GM20000 (cell line): ENCODE measurements at places on chromosomes 2 and 18.

GRCh38 chr2:187552828-187553681 is 1.2 kb downstream of the TFPI start:
- DNase-seq, result no peak

DNA sequence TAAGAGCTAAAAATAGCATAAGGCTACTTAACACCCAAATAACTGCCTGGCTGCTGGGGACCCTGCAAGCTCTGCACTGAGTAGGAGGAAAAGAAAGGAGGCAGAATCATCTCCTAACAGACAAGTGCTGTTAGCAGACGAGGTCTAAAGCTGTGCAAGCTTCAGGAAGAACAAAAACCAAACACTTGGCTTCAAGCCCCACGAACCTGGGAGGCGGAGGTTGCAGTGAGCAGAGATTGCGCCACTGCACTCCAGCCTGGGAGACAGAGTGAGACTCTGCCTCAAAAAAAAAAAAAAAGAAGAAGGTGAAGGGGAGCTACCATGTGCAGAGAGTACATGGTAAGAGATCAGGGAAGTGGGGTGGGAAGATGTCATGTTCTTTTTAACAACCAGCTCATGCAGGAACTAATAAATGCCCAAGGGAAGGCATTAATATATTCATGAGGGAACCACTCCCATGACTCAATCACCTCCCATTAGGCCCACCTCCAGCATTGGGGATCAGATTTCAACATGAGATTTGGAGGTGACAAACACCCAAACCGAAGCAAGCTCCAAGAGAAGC is 28.8 kb upstream of the INO80C start:
- no peak for DNase-seq

DNA sequence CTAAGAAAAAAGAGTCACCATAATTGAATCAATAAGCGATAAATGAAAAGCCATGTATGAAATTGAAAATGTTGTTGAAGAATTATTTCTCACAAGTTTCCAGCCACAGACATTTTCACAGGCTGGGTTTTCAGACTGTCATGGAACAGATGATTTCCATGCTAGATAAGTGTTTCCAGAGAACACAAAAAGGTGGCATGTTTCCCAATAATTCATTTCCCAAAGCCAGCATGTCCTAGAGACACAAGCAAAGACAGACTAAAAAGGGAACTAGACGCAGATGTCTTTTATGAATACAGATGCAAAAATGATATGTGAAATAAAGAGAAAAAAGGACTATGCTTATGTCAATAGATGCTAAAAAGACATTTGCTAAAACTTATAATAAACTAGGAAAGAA is 255.1 kb downstream of the EIPR1 start:
- DNase-seq, result no peak

DNA sequence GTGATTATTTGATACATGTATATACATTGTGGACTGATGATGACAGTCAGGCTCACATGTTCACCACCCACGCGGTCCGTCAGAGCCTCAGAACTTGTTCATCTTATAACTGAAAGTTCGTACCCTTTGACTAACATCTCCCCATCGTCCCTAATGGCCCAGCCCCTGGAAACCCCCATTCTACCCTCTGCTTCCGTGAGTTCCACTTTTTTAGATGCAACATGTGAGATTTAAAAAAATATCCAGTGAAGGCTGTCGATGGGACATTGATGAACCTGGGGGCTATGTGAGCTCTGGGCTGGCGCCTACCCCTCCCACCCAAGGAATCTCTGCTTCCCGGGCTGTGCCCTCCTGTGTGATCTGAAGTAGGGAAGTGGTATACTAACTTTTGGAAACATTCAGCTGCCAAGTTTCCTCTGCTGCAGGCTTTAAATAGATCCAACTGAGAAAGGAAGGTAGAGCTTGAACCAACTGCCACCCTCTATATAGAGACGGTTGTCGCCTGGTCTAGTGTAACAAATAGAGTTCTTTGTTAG is 163.8 kb downstream of the FAM210A start:
- peak; percentile 82 for DNase-seq

DNA sequence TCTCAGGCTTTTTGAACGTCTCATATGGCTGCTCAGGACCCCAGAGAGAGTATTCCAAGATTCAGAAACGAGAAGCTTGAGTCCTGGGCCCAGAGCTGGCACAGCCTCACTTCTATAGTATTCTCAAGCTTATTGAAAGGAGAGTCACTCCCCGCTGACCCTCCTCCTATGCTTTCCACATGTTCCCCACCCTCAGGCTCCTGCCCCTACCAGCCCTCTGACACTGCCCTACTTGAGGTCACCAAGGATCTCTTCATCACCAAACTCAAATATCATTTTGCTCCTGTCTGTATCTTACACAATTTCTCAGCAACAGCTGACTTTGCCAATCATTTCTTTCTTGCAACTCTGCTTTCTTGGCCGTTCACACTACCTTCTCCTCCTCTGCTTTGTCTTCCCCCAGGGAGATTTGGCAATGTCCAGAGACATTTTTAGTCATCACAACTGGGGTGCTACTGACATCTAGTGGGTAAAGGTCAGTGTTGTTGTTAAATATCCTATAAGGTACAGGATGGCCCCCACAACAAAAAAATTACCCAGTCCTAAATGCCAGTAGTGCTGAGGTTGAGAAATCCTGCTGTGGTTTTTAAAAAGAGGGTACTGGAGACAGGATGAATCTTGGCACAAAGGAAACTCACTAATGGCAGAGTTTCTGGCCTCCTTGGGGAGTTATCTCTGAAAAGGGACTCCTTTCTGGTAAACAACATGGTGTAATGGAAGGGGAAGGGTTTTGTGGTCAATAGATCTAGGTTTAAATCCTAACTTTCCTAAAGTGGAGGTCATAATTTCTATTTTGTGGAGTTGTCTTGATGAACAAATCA is 26.9 kb upstream of the INSIG2 start:
- DNase-seq, result peak; percentile 41

GRCh38 chr2:240060977-240061591 is 7.8 kb upstream of the OR6B3 start:
- DNase-seq, result peak; percentile 54

GRCh38 chr2:55518841-55519165 is 715 bp upstream of the CFAP36 start:
- peak; percentile 25 for DNase-seq

DNA sequence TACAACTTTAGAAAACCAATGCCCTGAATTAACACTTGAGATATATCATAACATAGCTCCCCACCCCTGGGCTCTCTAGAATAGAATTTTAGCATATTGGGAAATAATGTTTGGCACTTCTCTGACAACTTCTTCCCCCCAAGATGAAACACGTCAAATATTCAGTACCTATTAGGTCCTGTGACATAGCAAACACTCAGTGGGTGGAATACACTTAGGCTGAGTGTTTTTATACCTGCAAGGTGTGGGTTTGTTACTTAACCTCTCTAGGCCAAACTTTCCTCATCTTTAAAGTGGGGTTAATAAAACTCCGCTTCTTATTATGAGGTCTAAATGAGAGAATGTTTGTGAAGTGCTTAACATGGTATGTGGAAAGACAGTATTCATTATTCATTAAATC is 56.1 kb downstream of the LAMA3 start:
- DNase-seq, result no peak

DNA sequence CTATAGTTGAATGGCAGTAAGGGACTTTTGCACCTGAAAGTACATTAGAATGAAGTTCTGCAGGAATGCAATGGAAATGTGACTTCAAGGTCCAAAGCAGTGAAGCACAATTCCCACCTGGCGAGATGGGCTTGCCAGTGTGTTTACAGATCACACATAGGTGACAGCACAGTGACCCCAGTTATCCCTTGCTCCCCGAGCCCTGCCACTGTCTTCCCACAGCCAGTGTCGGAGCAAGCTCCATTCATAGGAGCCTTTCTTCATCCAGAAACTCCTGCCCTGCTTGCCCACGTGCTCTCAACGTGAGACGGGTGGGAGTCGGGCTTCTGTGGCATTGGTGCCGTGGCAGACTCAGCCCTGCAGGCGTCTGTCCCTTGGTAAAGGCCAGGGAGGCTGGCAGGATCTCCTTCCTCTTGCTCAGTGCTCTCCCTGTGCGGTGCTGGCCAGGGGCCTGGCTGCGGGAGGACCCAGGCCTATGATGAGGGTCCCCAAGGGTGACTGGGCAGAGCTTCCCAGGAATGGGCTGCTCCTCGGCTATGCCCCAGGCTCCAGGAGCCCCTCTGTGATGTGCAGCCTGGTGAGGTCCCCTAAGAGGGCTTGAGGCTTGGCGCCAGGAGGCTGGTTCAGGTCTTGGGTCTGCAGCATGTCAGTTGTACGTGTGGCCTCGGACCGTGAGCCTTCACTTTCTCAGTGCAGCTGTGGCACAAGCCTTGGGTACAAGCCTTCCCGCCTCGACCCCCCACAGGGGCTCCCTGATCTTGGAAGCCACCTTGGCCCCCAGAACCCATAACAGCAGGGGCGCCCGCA is 40.2 kb downstream of the SNED1 start:
- no peak for DNase-seq

GRCh38 chr2:105604938-105605337 is 139.8 kb upstream of the NCK2 start:
- no peak for DNase-seq

GRCh38 chr2:12834239-12834638 is 117.5 kb downstream of the TRIB2 start:
- DNase-seq, result no peak

DNA sequence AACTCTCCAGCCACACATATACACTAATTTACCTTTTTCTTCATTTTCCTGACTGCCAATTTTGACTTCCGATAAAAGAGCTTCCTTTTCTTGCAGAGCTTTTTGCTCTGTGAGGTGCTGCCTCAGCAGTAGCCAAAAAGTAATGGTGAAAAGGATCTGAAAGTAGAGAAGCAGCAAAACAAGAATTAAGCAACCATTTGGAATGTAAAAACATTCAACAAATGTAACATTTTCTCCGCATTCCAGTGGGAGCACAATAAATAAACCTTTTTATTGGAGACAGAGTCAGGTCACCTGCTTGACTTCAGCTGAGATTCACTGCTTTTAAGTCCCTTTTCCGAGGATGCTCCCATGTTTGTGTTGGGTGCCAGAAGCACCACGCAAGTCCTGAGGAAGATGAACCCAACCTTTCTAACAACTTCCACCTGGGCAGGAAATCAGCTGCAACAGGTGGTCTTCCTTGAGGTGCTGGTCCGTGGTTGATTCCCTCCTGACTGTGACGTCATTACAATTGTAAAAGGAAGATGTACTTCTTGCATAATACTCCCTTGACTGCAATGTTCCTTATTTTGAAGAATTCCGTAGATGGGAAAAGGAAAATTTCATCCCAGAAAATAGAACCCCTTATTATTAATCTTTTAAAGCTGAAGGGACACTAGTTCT is 265.5 kb downstream of the NAPG start:
- no peak for DNase-seq

DNA sequence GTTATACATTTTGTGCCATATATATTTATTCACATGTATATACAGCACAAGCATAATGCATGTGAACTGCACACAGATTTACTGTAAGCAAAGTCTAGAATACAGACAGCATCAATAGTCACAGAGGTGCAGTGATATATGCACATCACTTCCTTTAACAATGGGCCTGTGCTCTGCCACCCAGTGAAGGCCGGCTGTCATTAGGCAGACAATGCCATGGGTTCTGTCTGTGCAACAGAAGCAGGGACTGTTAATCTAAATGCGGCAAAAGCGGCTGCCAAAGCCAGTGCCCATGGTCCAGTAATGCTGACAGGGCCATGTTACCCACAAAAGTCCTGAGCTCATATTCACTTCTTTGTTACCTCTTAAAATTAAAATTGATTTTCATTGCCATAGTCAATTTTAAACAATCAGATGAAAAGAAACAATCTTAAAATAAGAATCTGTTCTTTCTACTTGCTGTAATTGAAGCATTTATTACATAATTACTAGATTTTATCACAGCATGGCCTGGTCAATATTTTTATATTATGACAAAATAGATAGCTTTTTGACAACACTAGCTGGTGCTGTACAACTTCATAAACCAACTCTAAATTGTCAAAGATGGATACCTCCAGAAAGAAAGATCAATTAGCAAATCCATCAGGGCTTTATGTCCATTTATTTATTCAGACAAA is 232.0 kb downstream of the STK39 start:
- DNase-seq, result no peak

DNA sequence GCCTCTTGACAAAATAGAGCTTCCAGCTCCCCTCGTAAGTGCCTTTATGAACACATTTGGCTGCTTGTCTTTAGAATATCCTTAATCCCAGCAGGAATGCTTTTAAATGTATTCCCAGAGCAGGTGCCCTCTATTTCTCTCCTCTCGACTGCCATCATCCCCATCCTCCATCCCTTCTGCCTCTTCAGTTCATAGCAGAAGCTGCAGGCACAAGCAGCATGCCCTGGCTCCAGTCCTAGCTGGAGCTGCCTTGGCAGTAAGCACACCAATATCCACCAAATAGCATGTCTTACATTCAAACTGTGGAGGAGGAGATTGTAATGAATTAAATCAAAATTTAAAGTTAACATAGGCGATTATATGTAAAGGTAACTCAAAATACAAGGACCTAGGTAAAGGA is 891.3 kb upstream of the SLC39A10 start:
- DNase-seq, result no peak

DNA sequence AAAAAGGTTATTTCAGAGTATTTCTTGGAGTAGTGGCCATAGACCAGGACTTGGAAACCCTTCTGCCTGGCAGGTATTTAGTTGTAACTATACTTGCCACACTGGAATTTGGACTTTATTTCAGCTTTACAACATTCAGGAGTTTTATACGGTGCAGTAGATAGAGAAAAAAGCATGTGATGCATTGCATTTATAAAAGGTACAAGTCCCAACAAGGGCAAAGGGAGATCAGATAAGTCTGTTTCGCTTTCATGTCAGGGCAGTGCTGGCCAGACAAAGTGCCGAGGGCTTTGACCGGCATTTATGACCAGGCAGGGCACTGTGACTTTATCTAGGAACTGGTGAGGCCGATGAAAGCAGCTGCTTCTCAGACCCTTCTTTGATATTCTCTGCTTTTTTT is 145.4 kb downstream of the RTN4 start:
- DNase-seq, result no peak

GRCh38 chr18:26386002-26386401 is 159.8 kb downstream of the TAF4B start:
- DNase-seq, result no peak

GRCh38 chr2:181411105-181411849 is 45.9 kb upstream of the ITGA4 start:
- no peak for DNase-seq
